ENCODE measurements at places on chromosomes 5 and 9.

- no peak for DNase-seq
Measured at GRCh38 chr5:169442403-169442874, 141.1 kb upstream of the SPDL1 start.

GRCh38 chr9:87853302-87853701, 29.4 kb upstream of the SPATA31E1 start:
- no peak for DNase-seq

- DNase-seq: no peak
Measured at GRCh38 chr9:122394265-122395125, 23.7 kb downstream of the PTGS1 start.

DNA sequence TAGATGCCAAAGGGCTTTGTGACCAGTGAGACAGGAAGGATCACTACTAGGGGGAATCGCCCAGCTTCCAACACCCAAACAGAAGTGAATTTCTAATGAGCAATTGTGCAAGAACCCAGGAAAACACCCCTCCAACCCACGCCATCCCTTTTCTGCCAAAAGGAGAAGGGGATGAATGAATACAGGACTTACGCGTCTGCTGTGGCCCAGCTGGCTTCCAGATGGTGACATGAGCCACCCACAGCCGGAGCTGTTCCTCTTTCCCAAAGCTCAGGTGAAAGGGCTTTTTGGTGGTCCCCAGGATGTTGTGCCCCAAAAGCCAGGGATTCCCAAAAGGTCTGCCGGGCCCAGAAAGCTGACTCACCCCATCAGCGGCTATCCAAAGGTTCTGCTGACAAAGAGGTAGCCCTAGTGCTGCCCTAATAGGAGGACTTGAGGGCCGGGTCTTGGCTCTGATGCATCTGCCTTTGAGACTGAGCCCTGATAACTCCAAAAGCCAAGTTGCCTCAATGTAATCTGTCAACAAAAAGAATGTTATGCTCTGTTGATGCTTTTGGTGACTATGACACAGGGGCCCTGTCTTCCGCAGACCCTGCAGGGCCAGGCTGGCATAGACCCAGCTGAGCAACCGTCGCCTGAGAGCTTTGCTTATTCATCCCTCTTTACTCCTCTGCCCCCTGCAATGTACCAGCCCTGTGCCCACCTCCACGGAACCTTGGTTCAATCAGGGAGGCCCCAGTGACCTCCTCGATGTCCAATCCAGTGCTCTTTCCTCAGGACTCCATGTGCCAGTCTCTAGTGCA, 14.5 kb downstream of the GSN start:
- no peak for DNase-seq

DNA sequence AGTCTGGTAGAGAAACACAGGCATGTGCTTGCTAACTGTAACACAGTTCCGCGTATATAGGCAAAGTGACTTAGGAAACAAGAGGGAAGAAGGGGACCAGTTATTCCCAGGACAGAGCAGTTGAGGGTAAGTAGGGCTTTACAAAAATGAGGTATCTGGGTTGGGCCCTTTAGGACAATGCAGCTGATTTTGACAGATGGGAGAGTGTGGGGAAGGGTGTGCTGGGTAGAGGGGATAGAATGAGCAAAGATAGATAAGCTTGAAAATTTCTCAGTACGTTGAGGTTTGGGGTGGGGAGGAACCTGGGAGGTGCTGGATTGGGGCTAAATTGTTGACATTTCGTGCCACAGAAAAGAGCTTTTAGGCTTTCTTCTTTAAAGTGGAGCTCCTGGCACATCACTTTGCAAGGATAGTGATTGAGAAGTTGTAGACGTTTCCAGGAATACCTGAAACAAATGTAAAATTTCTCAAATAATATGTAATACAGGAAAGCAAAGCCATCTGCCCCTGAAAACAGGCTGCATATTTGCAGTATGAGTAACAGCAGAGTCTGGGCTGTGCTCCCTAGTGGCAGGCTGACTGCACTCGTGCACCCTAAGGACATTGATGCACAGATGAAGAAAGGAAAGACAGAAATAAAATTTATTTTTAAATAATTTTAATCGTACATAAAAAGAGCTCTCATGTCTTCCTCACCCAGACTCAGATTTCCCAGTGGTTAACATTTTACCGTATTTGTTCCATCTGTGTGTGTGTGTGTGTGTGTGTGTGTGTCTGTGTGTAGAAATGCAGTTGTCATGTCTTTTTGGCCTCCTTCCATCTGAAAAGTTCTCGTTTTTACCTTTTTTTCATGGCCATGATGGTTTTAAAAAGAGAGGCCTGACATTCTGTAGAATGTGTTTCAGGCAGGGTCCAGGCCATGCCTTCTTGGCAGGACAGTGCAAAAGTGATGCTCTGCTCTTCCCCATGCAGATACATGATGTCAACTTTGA, 144.9 kb upstream of the DMRT1 start:
- no peak for DNase-seq

- no peak for DNase-seq
Measured at GRCh38 chr9:1917396-1917935, 97.7 kb upstream of the SMARCA2 start.

DNA sequence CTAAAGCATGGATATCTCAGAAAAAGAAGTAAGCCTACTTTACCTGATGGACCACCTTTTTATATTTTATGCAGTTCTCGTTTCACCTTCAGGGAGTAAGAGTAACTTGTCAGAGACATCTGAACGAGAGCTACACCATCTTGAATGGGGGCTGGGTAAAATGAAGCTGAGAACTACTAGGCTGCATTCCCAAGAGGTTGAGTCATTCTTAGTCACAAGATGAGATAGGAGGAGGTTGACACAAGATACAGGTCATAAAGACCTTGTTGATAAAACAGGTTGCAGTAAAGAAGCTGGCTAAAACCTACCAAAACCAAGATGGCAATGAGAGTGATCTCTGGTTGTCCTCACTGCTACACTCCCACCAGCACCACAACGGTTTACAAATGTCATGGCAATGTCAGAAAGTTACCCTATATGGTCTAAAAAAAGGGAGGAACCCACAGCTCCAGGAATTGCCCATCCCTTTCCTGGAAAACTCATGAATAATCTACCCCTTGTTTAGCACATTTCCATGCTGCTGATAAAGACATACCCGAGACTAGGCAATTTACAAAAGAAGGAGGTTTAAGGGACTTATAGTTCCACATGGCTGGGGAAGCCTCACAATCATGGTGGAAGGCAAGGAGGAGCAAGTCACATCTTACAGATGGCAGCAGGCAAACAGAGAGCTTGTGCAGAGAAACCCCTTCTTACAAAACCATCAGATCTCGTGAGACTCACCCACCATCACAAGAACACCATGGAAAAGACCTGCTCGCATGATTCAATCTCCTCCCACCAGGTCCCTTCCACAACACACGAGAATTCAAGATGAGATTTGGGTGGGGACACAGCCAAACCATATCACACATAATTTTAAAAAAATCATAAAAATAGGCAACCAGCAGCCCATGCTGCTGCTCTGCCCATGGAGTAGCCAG, 62.5 kb downstream of the GIN1 start:
- no peak for DNase-seq

GRCh38 chr5:139155333-139155732, 42.8 kb downstream of the SIL1 start:
- no peak for DNase-seq

- peak; percentile 12 for DNase-seq
Measured at GRCh38 chr5:144742361-144742760, 571.7 kb downstream of the KCTD16 start.

GRCh38 chr9:33659921-33660320, 135.4 kb upstream of the PRSS3 start:
- no peak for DNase-seq

DNA sequence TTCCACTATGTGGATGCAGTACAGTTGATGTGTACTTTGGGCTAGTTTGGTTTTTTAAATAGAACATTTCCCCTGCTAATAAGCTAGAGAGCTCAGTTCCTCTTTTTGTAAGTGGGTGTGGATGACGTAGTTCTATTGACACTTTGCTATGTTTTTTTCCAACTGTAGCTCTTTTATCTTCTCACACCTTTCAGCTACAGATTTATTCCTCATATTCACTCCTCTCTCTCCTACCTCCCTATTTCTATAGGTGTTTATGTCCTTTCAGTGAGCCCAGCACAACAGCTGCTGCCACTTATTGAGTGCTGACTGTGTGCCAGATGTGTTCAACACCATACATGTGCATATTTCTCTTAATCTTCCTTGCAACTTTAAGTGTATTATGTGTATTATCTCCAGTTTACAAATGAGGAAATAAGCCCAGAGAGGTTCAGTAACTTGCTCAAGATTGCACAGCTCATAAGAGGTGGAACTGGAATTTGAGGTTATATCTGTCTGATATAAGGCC, 215.7 kb downstream of the SEMA6A start:
- DNase-seq: no peak

DNA sequence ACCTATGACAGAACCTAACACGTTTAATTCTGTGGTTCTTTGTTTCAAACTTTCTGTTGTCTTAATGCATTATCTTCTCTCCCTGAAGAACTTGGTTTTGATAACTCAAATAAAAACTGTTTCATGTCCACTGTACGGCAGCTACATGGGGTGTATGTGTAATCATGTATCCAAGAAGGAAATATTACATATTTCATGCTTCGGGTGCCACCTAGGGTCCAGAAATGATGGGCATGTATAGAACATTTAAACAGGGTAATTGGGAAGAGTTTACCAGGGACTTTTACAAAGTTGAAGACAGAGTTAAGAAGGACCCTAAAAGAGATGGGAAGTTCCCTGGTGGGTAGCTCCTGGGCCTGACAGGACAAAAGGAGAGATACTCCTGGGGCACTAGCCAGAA, 291.3 kb downstream of the FBXL7 start:
- no peak for DNase-seq

GRCh38 chr9:30628915-30629567, 1755.4 kb upstream of the ACO1 start:
- no peak for DNase-seq

DNA sequence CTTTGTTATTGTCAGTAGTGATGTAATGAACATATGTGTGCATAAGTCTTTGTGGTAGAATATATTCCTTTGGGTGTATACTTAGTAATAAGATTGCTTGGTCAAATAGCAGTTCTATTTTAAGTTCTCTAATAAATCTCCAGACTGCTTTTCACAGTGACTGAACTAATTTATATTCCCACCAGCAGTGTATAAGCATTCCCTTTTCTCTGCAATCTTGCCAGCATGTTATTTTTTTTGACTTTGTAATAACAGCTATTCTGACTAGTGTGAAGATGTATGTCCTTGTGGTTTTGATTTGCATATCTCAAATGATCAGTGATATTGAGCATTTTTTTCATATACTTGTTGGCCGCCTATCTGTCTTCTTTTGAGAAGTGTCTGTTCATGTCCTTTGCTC, 111.5 kb upstream of the CDH12 start:
- no peak for DNase-seq

- DNase-seq: no peak
Measured at GRCh38 chr9:123695386-123695785, 234.5 kb downstream of the DENND1A start.

GRCh38 chr5:60148366-60148765, 254.8 kb upstream of the PDE4D start:
- DNase-seq: no peak

GRCh38 chr9:115923903-115924668, 229.5 kb upstream of the PAPPA start:
- no peak for DNase-seq

DNA sequence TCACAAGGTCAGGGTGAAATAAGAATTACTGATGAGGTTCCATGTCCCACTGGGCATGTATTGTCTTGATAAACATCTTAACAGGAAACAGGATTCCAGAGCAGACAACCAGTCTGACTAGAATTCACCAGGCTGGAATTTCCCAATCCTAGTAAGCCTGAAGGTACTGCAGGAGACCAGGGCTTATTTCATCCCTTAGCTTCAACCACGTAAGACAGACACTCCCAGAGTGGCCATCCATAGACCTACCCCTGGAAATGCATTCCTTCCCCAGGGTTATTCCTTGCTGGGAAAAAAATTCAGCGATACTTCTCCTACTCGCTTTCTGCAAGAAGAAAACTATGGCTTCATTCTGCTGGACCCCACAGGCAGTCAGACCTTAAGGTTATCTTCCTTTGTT, 785.4 kb downstream of the NR2F1-AS1 start:
- DNase-seq: no peak

GRCh38 chr5:59123595-59124561, 541.0 kb downstream of the RAB3C start:
- DNase-seq: no peak

DNA sequence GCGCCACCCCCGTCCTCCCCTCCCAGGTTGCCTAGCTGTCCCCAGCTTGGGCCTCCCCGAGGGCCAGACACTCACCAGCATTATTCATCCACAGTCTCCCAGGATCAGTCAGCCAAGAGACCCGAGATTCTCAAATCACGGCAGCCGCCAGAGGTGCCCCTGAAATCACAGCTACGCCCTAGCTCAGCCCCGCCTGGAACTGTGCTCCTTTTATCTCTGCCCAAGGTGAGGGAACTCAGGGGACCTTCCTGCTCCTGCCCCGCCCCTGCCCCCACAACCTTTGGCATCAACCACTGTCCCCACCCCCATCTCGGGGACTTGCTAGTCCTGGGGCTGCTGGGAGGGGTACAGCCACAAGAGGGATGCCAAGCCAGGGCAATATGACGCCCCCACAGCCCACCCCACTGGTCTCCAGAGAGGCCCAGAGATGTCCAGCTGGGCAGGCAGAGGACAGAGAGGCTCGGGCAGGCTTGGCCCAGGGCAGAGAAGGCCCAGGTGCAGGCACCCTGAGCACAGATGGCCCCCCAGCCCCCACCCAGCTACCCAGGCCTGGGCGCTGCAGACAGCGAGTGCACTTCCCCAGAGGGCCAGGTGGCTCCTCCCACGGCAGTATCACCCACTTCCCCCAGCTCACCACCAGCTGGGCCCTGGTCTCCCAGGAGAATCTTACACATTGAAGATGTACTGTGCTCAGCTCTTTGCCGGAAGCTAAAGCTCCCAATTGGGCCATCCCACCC, at the start of gene FUT7:
Gene FUT7, minus strand, starts transcription at position 185 of the 737 bp plus-strand sequence. Its CDS starts 97 bp downstream, at position 88.
- no peak for DNase-seq

GRCh38 chr5:5649641-5650040, 227.2 kb downstream of the ICE1 start:
- DNase-seq: no peak

- no peak for DNase-seq
Measured at GRCh38 chr9:20250791-20251190, 371.5 kb downstream of the MLLT3 start.

DNA sequence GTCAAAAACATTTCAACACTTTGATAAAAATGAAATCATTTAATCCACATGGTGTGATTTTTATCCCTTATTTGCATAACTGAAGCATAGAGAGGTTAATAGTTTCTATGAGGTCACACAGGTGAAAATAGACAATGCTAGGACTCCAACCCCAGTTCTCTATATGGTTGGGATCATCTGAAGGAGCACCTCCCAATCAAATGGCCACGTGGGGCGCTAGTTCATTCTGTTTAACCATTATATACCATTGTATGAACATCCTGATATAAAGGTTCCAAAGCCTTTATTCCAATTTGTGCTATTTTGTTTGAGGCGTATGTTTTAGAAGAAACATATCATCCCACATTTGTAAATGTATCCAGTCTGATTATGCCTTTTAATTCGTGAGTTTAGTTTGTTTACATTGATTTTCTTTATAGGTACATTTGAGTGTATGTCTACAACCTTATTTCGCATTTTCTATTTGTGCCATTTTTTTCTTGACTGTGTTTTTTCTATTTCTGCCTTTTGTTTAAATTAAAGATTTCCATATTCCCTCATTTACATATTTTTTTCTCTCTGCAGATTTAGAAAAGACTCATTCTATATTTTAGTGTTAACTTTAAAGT, 1092.0 kb downstream of the MAT2B start:
- peak; percentile 0 for DNase-seq

GRCh38 chr5:141494761-141495452, 6.0 kb downstream of the PCDHGC5 start:
- no peak for DNase-seq

- no peak for DNase-seq
Measured at GRCh38 chr9:38700695-38701094, 19.2 kb downstream of the FAM240B start.

Measured in NCI-H1105 treated with DMSO at 0.1 percent for 48 hours (cell line).